H1 (cell line): ENCODE measurements at places on chromosomes 5 and 9. TPM values are rescaled to one million over a fixed set of nuclear protein-coding genes. Genes with fewer than 3 reads are reported as not detected.

DNA sequence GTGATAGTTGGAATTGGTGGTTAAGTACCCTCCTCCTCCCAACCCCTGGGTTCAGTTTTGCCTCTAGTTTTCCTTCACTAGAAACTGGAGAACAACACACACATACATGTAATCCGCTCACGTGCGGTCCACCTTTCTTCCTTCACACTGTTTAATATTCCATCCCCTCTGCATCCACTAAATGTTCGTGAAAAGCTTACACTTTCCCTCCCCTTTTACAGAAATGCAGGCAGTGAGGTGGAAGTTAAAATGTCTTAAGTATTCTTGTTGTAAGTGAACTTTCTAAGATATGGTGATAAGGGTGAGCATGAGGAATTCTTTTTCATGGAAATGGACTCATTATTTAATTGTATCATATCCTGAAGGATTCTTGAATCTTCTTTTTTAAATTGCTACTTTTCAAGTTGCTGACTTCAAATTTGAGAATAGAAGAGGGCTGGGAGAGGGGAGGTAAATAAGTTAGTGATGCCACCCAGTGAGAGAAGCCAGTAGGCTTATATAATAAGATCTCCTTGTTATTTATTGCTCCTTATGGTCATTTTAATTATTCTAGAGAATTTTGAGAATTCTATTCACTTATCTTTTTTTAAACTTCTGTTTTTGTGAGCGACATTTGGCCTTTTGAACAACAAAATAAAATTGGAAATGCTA is 90.2 kb downstream of the TLE4 start:
- no peak for DNase-seq

Gene CCDC187
- 0.02 TPM in 2 replicates for polyA plus RNA-seq

Gene ARHGEF37
- polyA plus RNA-seq = 0.16 and 0.21 TPM in 2 replicates

GRCh38 chr5:148836272-148837250 is 10.2 kb downstream of the ADRB2 start:
- DNase-seq = no peak

DNA sequence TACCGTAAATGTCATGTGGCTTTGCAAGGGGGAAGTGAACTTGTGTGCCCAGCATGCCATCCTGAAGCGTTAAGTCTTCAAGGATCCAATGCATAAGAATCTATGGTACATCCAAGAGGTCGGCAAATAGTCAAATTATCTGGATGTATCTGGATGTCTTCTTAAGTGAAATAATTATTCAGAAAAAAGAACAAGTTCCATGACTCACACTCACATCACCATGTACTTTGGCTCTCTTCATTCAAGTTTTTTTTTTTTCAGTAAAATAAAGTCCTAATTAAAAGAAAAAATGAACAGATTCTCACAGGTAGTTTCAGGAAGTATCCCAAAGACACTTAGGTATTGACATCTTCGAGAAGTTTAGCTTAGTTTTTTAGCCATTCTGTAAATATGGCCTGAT is 62.7 kb upstream of the MEGF10 start:
- no peak for DNase-seq

- peak; percentile 67 for DNase-seq
Measured at GRCh38 chr9:137552022-137552768, 516 bp downstream of the MRPL41 start.

Gene TSSK1B
- 0.05 and 0.08 TPM in 2 replicates for polyA plus RNA-seq
